BE2C (cell line): ENCODE measurements at places on chromosomes 1 and 21.
A peak's percentile ranks its signal among the peaks of the same experiment; 100 is the strongest.

DNA sequence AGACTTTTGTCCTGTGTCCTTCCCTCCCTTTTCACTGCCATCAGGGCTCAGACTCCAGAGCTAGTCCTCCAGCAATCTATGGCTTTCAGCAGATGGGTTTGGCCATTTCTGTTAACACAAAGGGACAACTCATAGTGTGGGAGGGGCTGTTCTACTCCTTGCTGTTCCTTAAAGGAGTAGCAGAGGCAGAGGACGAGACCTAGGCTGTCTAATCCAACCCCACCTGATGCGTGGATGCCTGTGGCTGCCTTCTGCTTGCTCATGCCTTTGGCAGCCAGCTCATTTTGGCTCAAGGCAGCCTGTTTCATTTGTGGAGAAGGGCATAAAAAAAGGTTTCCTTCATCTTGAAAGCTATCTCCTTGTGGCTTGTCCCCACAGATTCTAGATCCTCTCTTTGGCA, 27.0 kb downstream of the MFSD2A start:
- DNase-seq: no peak

- DNase-seq: no peak
These were observed 161.7 kb downstream of the FCRL5 start for GRCh38 chr1:157390651-157391050.

DNA sequence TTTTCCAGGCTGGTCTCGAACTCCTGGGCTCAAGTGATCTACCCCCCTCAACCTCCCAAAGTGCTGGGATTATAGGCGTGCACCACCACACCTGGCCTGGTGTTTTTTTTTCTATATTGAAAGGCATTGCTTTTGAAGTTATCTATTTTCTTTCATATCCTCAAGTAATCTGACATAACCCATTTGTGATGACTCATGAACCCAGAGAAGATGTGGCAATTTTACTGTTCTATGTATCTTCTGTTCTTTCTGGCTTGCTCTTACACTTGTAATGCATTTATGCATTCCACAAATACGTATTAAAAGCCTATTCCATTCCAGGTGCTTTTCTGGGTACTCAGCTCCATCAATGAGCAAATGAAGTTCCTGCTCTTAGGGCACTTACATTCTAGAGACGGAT, 29.9 kb upstream of the ERRFI1 start:
- DNase-seq: no peak

DNA sequence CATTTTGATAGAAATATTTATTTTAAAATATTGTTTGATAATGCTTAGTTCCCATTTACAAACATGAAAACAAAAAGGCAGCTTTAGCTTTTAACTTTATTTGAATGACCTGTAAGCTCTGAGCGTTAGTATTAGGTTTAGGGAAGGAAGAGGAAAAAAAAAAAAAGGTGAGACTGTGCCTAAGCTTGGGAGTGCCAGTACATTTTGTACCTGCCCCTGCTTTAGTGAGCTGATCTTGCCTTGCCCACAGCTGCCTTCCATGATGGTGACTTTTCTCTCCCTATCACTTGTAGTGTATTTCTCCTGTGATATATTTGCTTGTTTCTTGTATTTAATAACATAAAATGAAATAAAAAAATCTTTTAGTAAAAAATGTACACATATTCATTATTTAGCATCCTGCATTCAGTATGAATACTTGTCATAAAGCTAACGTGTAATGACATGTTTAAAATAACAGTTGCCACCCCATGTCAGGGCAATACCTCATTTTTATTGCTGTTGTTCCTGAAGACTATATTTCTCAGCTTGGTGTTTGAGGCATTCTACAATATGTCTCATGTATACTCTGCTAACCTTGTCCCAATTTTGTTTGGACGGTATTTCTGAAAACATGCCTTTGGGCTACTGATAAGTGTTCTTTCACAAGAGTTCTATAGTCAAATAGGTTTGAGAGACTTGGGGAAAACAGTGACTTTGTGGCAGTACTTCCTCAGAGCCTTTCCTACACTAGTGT, 76.3 kb downstream of the NEK7 start:
- no peak for DNase-seq

DNA sequence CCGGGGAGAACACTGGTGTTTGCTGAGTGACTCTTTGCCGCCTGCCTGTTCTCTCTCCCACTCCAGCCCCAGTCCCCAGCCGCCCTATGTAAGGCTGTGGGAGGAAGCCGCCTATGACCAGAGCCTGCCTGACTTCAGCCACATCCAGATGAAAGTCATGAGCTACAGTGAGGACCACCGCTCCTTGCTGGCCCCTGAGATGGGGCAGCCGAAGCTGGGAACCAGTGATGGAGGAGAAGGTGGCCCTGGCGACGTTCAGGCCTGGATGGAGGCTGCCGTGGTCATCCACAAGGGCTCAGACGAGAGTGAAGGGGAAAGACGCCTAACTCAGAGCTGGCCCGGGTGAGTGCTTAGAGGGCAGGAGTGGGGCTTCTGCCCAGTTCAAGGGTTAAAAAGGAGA, 8.2 kb downstream of the BSND start:
- DNase-seq: no peak

- no peak for DNase-seq
These were observed 7.8 kb upstream of the AHCYL1 start for GRCh38 chr1:109976762-109977161.

DNA sequence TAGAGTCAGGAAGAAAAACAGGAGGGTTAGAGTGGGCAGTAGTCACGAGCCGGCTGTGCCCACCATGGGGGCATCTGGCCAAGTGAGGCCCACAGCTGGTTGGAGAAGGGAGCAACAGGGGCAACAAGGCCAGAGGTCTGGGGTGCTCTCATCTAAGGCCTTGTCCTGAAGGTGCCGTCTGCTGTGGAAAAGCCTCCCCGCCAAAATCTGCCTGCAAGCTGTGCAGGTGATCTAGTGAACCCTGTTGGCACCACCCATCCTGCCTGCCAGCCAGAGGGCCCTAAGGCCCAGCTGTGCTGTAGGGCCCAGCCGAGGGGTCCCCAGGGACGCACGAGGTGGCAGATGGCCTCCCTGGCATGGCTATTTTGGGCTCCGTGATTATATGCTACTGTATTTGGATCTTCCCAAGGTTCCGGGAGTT, 51.3 kb downstream of the LGR6 start:
- DNase-seq: no peak

DNA sequence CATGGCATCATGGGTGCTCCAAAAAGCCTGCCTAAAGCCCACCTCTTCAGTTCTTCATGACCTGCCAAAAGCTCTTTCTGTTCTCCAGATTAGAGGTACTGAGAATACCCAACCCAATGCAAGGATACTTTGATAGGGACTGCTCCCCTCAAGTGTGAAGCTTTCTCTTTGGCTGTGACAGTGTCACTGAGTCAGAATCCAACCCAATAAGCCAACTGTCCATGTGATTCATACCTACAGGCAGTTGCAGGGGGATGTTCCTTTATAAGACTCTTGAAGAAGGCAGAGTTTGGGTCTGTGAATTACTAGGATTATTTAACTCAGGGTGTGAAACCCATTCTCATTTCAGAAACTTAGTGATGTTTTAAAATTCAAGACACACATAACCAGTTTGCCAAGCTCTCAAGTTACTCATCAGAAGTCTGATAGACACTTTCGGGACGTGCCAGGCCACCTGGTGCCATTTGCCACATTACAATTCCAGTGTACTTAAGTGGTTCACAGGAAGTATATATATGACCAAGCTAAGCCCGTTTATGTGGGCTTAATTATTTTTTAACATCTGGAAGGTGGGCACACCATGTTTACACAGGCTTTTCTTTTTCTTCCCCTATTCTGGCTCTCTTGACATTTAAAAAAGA, 265.8 kb downstream of the NFIA start:
- DNase-seq: no peak

GRCh38 chr21:38631206-38631605, 132.9 kb upstream of the ERG start:
- no peak for DNase-seq

GRCh38 chr1:224751624-224752311, 135.7 kb downstream of the CNIH3 start:
- no peak for DNase-seq

DNA sequence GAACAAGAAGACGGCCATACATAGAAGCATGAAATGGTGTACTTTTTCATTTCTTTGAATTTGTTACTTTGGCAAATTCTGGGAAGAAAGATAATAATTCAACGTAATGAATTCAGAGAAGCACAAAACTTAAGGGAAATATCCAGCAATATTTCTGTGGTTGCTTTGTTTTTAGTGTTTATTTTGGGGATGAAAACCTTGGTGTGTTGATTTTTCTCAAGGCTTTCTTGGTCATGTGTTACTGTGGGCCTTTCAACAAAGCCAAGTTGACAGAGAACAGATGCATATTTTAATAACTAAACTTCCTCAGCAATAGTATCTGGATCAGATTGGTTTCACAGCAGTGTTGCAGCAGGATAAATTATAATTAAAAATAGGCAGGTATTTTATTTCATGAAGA, 273.5 kb downstream of the GPR52 start:
- no peak for DNase-seq

DNA sequence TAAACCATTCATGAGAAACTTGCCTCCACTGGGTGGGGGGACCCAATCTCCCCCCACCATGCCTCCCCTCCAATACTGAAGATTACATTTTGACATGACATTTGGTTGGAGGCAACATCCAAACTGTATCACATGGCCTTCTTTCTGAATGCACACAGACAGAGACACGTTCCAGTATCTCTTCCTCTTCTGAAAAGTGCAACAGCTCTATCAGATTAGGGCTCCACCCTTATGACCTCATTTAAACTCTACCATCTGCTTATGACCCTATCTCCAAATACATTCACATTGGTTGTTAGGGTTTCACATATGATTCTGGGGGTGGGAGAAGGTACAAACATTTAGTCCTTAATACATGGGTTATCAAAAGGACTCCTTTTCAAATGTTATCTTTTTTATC, 481.8 kb upstream of the NFIA start:
- DNase-seq: no peak

DNA sequence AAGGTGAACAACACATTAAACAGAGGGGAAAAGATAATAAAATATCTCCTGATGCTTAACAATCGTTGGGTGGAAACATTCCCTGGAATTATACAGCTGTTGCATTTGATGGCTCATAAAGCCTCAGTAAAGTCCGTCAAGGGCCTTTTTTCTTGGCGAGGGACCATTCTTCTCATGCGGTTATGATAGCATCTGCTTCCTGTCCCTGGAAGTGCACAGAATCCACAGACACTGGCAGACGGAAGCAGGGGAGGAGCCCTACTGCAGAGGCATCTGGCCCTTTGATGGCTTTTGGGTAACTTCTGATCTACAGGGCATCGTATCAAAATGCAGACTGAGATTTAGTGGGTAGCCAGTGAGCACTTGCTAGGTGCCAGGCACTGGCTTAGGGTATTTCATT, 286.9 kb downstream of the KIF26B start:
- DNase-seq: peak; percentile 82

DNA sequence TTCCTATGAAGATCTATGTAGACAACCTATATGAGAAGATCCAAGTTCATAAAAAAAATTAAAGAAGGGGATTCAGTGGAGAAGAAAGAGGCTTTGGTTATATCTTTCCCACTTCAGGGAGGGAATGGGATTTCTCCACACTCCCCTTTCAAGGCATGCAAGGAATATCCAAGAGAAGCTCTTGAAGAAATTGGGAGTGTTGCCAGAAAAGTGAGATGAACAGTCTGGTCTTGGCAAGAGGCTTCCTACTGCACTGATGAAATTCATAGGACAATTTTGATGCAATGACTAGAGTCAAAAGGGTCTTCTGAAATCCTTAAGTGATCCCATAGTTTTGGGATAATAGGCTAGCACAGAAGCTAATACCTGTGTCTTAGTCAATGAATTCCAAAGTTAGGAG, 153.0 kb downstream of the KCTD3 start:
- DNase-seq: no peak

DNA sequence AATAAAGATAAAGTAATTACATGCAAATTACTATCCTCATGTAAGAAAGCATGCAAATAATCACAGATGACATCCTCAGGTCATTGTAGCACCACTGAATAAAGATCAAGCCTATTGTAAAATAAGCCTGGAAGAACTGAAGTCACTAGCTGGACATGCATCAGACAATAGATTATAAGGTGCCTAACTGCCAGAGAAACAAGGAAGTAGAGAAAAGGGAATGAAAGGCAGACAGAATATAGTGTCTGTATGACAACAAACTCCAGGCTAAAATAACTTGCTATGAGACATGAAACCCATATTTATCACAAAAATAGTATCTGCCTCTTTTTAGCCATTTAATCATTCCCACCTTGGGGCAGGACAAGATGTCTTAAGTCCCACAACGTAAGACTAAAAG, 108.7 kb downstream of the ENAH start:
- DNase-seq: no peak

DNA sequence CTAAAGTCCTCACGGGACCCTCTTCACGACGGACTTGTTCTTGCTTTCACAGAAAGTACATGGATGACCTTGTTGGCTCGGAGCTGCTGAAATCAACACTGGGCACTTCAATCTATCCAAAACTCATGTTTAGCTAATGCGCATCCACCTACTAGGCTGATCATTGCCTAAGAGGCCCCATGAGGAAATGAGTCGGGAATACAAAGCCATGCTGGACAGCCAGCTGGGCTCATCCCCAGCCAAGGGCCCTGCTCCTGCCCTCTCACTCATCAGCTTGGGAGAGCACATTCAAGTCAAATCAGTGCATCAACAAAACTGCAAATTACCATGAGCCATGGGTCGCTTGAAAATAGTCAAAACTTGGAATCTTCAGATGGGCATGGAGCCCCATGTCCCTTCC, 14.8 kb upstream of the HEYL start:
- DNase-seq: no peak

DNA sequence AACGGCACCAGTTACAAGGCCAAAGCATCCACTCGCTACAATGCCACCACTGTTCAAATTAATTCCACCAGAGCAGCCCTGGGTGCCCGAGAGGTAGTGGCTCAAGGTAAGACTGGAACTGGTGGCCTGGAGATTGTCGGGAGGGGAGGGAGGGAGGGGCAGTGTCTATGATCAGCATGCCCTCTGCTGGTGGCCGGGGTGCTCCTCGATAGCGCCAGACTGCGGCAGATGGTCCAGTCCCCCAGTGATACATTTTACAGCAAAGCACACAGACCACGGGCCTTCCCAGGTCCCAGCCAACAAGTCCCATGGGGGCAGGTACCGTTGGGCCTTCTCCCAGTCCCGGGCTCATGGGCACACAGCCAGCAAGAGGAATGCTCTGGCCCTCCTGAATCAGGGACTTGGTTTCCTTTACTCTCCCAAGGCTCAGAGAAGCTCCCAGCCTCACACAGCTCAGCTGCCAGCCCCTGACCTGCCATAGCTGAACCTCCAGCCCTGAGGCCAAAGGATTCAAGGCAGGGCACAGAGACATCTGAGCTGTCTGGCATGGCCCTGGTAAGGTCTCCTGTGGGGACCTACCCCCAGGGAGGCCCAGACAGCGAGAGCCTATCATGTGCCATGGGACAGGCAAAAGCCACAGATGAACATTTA, 15.3 kb downstream of the ACOT7 start:
- peak; percentile 72 for DNase-seq

- DNase-seq: no peak
These were observed 45.7 kb downstream of the FYB2 start for GRCh38 chr1:56773341-56774066.

- no peak for DNase-seq
These were observed 106.4 kb downstream of the KCND3 start for GRCh38 chr1:111882986-111883560.

GRCh38 chr1:199089393-199090122, 450.7 kb downstream of the PTPRC start:
- DNase-seq: no peak
